ENCODE measurements at places on chromosomes 7 and 10.
A peak's percentile ranks its signal among the peaks of the same experiment; 100 is the strongest.

- no peak for DNase-seq
Observed at GRCh38 chr7:23449941-23450340, 20.4 kb downstream of the IGF2BP3 start.

- peak; percentile 38 for DNase-seq
Observed at GRCh38 chr10:131937836-131938235, 37.0 kb downstream of the PPP2R2D start.

DNA sequence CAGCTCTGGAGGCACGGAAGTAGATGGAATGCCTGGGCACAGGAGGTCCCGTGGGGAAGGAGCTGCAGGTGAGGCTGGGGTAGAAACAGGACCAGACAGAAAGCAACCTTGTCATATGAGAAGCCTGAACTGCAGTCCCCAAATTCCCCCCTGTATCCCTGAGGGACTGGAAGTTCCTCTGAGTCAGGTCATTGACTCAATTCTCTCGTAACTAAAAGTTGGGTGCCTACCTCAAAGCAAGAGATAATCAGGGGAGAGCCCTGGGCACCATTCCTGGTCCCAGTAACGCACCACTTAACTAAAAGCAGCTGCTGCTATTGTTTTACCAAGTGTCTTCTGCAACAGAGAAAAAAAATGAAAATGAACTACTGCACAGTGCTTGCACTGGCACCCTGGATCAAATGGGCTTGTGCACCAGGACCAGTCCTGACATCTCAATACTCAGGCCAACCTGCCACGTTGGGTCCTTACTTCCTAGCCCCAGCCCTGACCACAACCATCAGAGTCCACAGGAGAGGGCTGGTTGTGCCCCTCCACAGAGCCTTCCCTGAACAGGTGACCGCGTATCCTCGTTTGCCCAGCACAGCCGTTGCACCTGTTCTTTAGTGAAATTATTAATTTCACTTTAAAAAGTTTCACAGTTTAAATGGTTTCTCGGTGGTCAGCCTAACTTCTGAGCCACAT lies 79.3 kb downstream of the GRID1 start:
- no peak for DNase-seq

- no peak for DNase-seq
Observed at GRCh38 chr7:92797693-92798092, 38.7 kb downstream of the CDK6 start.

DNA sequence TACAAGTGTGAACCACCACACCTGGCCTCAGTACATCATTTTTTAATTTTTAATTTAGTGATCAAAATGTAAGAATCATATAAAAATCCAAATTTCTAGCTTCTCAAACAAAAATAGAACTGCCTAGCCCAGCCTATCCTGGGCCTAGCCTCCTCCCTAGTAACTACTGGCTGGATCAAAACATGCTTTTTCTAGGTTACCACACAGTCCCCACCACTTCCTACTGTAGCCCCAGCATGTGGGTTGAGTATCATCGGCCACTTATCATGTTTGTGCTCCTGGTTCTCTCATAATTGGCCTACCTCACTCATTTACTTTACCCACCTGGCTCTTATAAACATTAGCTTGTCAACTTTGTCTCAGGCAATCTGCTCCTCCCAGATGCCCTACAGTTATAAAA lies 52.9 kb downstream of the DNAJC12 start:
- no peak for DNase-seq

GRCh38 chr7:25643770-25644394 lies 415.6 kb upstream of the NPVF start:
- no peak for DNase-seq

DNA sequence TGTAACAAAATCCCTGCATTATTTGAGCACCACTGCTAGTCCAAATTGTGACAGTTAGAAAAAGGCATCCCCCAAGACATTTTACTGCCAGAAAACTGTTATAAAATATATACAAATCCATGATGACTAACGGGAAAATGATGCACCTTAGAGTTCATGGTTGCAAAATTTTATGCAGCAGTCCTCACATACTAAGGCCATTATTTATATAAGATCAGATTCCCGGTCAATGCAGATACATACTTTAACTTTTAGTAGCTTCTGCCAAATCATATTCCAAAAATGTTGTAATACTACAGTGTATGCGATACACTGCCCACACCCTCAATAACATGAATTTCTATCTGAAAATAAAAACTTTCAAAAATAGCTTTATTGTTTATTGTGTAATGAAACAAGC lies 239.9 kb upstream of the ZNF32 start:
- no peak for DNase-seq

GRCh38 chr7:137989094-137989493 lies 12.8 kb downstream of the CREB3L2 start:
- DNase-seq: no peak

- DNase-seq: no peak
Observed at GRCh38 chr7:73669288-73669701, 1.7 kb downstream of the VPS37D start.

DNA sequence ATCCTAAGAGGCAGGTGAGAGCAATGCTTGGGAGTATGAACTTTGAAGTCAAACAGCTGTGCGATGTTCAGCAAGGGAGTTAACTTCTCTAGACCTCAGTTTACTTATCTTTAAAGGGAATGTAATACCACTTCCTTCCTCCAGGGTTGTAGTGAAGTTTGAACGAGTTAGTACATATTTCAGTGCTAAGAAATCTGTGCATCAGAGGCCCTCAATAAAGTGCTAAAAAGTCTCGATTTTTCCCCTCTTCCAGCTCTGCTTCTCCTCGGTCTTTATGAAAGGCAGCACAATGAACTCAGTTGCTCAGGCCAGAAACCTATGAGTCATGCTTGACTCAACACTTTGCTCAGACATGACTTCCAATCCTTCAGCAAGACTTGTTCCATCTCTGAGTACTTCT lies 418.9 kb downstream of the MDFIC start:
- no peak for DNase-seq

- no peak for DNase-seq
Observed at GRCh38 chr10:124754227-124754626, 10.0 kb upstream of the FAM53B start.

DNA sequence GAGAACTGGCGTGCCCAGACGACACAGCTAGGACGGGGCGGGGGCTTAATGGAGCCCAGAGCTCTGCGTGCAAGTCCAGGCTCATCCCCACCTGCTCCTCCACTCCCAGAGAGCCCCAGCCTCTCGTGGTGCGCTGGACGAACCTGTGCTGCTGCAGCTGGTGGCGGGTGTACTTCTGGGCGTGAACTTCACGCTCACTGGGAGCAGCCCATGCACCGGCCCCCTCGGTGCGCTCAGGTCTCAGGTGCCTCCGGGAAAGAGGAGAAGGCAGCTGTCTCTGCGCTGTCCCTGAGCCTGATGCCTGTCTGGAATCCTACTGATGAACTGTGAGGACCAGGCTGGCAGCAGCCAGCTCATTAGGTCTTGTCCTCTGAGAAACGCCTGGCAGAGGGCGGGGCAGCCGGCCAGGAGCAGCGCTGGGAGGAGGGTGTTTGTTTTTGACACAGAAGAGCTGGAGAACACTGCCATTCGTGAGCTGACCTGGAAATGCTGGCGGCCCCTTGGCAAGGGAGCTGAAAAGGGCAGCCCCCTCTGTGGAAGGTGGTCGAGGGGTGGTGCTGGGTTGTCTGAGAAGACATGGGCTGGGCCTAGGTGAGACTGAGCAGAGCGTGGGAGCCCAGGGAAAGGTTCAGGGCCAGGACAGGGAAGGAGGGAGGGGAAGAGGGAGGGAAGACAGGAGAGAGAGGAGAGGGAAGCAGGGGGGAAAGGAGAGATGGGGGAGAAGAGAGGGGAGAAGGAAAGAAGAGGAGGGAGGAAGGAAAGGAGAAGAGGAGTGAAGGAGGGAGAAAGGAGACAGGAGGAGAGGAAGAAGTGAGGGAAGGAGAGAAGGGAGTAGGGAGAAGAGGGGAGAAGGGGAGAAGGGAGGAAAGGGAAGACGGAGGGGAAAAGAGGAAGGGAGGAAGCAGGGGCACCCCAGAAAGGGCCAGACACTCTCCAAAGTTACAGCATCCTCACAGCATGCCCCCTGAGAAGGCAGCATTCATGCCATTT lies 53.5 kb upstream of the TNS3 start:
- no peak for DNase-seq

Measured in renal pelvis (tissue), 12 donors.